ENCODE measurements at places on chromosomes 13 and 19.

- no peak for DNase-seq
Measured at GRCh38 chr13:20704459-20705069, 1.1 kb downstream of the IL17D start.

- DNase-seq = no peak
Measured at GRCh38 chr19:14786421-14786851, 8.1 kb upstream of the ADGRE2 start.

GRCh38 chr19:6424195-6424938 is at the start of gene KHSRP:
Gene KHSRP, minus strand, starts transcription at chr19:6424811. Its CDS starts 110 bp downstream, at chr19:6424701.
- DNase-seq = no peak

DNA sequence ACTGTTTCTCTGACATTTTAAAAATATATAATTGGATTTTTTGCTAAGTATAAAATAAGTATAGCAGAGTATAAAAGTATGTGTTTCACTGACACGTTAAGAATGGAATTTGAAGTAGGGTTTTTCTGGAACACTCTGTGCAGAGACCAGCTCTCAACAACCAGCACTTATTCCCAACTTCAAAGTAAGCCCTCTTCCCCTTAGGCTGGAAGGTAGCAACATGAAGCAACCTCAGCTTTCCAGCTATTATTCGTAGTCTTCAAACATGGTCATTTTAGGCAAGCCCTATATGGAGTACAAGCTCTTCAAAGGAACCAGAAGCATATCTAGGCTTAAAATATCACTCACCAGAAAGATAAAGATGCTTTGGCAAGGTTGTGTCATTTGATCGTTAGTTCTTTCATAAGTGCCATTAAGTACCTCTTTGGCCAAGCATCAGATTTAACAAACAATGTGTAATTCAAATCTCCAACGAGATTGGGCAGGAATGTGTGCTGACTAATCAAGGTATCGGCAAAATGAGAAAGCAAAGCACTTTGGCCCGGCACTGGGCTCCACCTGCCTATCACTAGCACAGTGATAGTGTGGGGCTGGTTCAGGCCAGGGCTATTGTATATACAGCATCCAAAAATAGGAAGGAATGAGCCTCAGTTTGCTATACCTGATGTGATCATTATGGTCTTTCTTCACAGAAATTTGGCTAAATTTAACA is 95.9 kb upstream of the FREM2 start:
- no peak for DNase-seq

GRCh38 chr13:98500963-98501421 is 75.9 kb downstream of the STK24 start:
- no peak for DNase-seq
